ENCODE measurements at places on chromosomes 5 and 9. TPM values are rescaled to one million over a fixed set of nuclear protein-coding genes. Genes with fewer than 3 reads are reported as not detected.

The PCDHGA5 gene
- total RNA-seq: 1.1 TPM

The IPPK gene
- 12.4 TPM for total RNA-seq

The SLC36A2 gene
- not detected for total RNA-seq

The NRARP gene
- 0.27 TPM for total RNA-seq

The OR13F1 gene
- not detected for total RNA-seq

The GRM6 gene
- not detected for total RNA-seq

DNA sequence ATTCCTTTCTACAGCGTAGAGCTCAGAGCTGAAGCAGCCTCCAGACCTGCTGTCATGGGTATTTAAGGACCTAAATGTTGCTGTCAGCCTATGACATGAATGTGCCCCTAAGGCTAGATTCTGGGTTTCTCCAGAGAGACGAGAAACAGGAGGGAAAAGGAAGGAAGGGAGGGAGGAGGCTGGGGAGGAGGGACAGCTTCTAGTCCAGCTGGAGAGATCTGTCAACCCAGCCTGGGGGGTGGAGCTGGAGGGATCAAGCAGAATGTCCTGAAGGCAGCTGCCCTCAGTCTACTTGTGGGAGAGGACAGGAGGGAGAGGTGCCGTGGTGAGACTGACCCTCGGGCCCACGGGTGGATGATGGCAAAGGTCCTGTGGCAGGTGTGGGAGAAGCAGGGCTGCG, 1.1 kb upstream of the DBH start:
- DNase-seq: no peak
- H3K4me1 ChIP-seq: no peaks in the 10 kb centered on the region
- peaks cover 50% of the 10 kb centered on the region for H3K27me3 ChIP-seq
- no peak overlapping the region for H3K4me3 ChIP-seq
- no peaks in the 10 kb centered on the region for H3K36me3 ChIP-seq
- no peak overlapping the region for H3K27ac ChIP-seq

DNA sequence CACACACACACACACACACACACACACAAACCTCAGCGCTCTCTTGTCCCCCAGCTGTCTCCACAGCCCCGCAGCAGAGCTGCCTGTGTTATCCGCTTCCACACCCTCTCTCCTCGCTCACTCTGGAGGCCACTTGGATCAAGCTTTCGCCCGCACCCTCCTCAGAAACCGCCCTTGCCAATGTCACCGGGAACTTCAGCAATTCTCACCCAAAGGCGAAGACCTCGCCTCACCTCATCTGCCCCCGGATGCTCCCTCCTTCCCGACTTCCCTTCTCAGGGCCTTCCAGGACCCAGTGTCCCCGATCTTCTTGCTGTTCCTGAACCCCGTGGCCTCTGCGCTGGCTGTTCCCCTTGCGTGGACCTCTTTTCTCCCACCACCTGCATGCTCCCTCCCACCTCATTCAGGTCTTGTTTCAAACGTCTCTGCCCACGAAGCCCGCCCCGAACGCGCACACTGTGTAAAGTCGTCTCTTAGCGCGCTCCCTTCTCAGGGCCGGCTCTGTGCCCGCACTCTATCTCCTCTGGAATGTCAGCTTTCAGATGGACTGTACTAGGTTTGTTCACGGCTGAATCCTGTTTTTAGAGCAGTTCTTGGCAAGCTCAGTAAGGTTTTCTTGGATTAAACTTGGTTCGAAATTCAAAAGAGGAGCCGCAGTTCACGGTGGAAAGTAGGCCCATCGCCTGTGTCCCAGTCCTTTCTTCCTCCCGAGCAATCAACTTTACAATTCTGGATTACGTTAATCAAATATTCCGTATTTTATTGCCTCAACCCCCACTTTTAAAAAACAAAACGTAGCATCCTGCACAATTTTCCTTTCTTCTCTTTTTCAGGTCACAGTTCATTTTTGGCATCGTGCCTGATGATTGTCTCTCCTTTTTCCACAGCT, 1.0 kb upstream of the TRIM7 start:
- H3K4me1 ChIP-seq: peaks cover 31% of the 10 kb centered on the region
- H3K27me3 ChIP-seq: peaks cover 15% of the 10 kb centered on the region

- H3K27ac ChIP-seq: no peak overlapping the region
- peaks cover 2% of the 10 kb centered on the region for H3K27me3 ChIP-seq
- DNase-seq: no peak
- no peaks in the 10 kb centered on the region for H3K36me3 ChIP-seq
- no peaks in the 10 kb centered on the region for H3K4me1 ChIP-seq
- no peak overlapping the region for H3K4me3 ChIP-seq
Observed at GRCh38 chr5:147743678-147744374, 38.7 kb downstream of the JAKMIP2 start.

GRCh38 chr5:54774281-54775170, 210.9 kb downstream of the ESM1 start:
- peaks cover 21% of the 10 kb centered on the region for H3K4me1 ChIP-seq
- no peak for DNase-seq
- H3K27me3 ChIP-seq: peaks cover 4% of the 10 kb centered on the region
- no peak overlapping the region for H3K27ac ChIP-seq

DNA sequence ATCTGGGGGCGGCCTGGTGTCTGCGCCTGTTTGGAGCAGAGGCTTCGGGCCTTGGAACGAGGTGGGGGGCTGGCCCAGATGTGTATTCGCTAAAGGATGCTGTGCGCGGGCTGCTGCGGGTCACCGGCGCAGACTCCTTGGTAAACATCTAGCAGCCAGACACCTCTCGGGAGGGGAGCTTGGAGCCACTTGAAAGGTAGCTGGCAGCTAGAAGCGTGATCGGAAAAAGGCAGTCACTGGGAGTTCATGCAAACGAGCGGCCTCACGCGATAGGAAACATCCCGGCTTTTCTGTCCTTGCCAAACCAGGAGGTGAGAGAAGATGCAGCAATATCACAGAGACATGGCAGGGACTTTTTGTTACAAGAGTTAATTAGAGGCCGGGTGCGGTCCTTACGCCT, 8.1 kb downstream of the LAMC3 start:
- no peak overlapping the region for H3K4me3 ChIP-seq
- H3K27ac ChIP-seq: no peak overlapping the region
- peaks cover 36% of the 10 kb centered on the region for H3K27me3 ChIP-seq

DNA sequence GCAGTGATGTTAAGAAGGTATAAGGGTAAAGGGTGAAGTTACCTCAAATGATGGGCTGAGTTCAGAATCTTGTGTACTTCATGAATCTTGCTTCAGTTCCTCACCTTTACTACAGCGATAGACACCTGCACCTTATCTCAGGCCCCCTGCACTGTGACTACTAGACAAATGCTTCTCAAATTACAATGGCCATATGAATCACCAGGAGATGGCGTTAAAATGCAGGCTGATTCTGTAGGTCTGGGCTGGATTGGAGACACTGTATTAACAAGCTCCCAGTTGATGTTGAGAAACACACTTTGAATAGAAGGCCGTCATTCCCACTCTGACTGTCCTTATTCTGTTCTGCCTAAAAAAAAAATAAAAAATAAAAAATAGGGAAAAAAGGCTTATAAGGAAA, 29.8 kb downstream of the TARS1 start:
- DNase-seq: peak; percentile 61
- H3K27me3 ChIP-seq: peaks cover 3% of the 10 kb centered on the region
- H3K27ac ChIP-seq: no peak overlapping the region

- peak overlapping the region; percentile 16 for H3K27ac ChIP-seq
- peaks cover 7% of the 10 kb centered on the region for H3K36me3 ChIP-seq
- peaks cover 14% of the 10 kb centered on the region for H3K4me1 ChIP-seq
- no peak overlapping the region for H3K4me3 ChIP-seq
Observed at GRCh38 chr5:142152384-142152732, 43.8 kb downstream of the NDFIP1 start.

DNA sequence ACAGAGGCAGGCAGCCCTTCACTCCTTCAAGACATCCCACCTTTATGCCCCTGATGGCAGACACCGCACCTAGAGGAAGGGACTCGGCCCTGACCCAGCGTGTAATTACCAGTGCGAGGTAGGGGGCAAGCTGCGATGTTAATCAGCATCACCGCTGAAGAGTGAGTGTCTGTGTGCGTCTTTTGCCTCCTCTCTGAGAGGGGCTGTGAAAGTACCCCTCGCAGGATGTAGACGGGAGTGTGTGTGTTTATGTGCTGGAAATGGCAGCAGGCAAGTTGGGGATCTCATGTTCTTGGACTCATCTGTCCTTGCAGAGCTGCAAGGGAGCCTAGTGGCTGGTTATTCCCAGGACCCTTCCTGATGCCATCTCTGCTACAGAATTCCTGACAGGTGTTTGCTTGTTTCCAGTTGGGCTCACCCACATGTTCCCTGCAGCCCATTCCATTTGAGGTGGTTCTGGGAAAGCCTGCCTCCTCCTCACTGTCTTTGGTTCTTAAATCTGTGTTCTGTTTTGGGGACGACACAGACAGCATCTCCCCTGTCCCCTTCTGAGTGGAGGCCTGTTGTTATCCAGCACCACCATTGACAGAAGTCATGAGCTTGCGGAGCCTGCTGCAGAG, 70.5 kb downstream of the ZNF618 start:
- H3K4me1 ChIP-seq: peaks cover 8% of the 10 kb centered on the region
- peaks cover 6% of the 10 kb centered on the region for H3K36me3 ChIP-seq
- H3K4me3 ChIP-seq: no peak overlapping the region
- H3K27me3 ChIP-seq: no peaks in the 10 kb centered on the region

DNA sequence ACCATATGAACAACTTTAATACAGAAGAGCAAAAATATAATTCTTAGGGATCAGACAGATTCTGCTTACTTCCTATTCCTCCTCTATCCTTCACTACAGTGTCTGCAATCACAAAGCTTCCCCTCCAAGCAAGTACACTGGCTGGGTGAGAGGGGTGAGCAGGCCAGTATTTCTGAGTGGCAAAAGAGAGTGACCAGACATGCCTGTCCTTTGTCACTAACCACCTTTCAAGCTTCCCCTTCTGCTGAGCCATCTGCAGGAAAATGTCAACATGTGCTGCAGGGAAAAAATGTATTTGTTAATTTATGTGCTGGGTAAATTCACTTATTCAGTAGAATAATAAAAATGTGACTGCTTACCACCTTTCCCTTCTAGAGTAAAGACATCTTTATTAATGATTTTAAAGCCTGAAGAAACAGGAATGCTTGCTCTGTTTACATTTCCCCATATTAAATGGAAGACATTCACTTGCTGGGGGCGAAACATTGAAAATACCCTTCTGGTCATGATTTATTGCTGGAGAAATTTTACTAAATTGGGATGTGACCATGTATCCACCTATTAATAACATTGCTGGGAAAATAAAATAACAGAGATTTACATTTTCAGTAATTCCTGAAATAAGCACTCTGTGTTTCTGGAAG, 84.9 kb downstream of the SPOCK1 start:
- H3K27ac ChIP-seq: peak overlapping the region; percentile 5
- no peak for DNase-seq
- peaks cover 29% of the 10 kb centered on the region for H3K4me1 ChIP-seq
- no peaks in the 10 kb centered on the region for H3K36me3 ChIP-seq
- H3K27me3 ChIP-seq: no peaks in the 10 kb centered on the region

DNA sequence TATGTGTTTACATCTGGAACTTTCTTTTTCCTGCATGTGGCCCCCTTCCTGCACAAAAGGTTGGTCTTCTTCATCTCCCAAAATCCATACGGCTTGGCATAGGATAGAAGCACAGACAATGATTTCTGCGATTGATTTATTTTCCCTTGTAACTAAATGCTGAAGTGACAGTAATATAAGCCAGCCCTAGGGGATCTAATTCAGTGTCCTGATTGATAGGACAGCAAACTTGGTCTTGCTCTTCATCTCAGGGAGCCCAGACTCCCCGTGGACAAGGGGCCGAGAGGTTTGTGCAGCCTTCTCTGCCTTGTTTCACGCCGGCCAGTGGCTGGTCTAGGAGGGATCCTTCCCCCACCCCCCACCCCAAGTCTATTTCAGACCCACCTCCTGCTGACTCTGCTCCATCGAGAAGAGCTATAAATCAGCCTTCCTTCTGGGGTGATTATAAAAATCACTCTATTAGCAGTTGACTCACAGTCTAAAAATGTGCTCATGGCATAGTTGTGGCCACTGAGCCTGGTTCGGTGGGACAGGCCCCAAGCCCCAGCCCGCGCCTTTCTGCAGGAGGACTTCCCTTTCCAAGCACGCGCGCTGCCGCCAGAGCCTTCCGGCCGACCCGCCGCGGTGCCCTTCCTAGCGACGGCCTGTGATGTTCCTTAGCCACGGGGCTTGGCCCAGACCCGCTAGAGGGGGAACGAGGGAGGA, 89.8 kb upstream of the COL5A1 start:
- H3K36me3 ChIP-seq: peaks cover 5% of the 10 kb centered on the region
- peaks cover 35% of the 10 kb centered on the region for H3K4me1 ChIP-seq
- H3K4me3 ChIP-seq: peak overlapping the region; percentile 83
- H3K27me3 ChIP-seq: peaks cover 2% of the 10 kb centered on the region
- peak; percentile 93 for DNase-seq
- H3K27ac ChIP-seq: peak overlapping the region; percentile 96
